ENCODE measurements at places on chromosomes 5 and 9.

DNA sequence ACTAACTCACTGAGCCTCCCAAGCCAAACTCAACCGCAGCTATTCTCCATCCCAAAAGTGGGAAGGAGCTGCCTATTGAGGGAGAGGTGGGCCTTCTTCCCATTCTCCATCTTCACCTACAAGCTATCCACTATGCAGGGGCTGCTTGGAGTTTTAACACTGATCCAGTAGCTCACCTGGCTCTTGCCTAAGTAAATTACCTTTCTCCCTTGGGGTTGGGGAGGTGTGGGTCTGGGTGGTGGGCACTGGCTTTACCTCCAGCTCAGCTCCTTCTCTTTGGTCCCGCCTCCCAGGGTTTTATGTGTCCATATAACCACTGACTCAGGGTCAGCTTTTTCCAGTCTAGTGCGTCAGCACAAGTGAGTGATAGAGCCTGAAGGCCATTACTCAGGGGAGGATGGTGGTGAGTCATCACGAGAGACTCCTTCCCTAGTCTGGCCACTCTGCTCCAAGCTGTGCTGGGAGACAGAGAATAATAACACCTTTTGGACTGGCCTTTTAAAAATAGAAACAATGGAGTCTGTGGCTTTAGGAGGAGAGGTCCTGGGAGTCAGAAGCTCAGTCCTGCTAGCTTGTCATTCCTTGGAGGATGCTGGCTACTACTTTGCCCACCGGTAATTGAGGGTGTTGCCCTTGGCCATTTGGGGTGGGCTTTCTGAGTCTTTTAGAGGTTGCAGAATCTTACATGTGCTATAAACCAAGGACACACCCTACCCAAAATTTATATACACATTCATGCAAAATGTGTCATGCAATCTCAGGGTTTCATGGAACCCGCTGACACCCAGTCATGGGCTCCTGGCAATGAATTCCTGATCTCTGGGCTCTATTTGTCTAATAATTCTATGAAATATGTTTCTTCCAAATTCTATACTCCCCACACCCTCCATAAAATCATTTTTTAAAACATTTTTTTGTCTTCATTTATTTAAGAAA is 35.6 kb upstream of the ATP6V1G1 start:
- DNase-seq = no peak

DNA sequence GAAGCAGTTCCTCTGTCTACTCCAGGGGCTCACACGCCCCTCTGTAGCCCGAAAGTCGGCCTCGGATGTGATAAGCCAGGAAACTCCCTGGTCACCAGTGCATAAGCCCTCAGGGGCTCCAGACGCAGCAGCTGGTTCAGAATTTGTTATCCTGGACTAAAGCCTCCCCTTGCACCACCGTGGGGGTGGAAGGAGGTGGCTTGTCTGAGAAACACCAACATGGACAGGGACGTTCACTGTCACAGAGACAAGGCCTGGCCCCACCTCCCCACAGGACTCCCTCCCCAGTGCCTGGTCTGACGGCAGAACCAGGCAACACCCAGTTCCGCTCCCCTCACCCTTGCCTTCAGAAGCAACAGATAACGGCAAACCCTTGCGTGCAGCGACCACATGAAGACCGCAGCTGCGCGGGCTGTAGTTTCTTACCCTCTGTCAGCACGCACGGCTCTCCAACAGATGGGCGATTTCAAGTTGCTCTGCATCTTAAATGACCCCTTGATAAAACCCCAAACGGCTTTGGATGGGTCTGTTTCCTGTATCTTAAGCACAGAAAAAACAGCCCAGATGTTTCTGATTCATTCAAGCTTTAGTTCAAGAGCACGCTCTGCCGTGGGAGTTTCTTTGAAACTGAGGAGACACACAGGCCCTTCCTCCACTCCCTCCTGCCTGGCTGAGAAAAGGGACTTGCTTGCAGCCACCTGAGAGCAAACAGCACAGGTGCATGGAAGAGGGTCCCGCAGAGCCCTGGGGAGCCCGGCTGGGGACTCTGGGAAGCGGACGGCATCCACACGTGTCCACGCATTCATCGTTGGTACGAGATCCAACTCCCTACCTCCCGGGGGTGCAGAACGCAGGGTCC is 44.7 kb upstream of the NKD2 start:
- DNase-seq = peak; percentile 71

- DNase-seq = no peak
Measured at GRCh38 chr5:169635936-169636335, 1.1 kb upstream of the DOCK2 start.

DNA sequence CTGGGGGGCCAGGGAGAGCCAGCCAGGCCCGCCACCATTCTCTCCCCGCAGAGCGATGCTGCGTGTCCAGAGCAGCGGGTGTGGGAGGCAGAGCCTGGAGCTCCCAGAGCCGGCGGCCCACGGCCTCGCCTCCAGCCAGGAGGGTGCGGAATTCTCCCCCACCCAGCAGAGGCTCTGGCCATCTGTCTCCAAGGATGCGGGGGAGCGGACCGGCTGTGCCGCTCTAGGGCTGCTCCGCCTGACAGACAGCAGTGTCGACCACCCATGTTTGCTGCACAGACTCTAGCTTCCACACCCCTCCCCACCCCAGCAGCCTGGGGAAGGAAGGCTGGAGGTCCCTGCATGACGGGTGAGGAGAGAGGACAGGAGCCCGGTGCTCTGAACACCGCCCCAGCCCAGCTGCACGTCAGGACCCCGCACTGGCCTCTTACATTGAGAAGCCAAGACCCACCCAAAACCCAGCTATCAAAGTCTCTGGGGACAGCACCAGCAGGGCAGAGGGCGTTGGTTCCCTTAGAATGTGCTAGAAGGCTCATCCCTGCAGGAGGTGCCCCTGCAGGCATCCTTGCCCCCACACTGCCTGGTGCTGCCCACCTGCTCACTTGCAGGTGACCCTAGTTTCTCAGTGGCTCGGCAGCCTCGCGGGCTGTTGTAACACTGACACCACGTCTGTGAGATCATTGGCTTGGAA is 29.7 kb upstream of the FCN1 start:
- no peak for DNase-seq

GRCh38 chr5:146199176-146199815 is 4.1 kb upstream of the RBM27 start:
- DNase-seq = no peak

DNA sequence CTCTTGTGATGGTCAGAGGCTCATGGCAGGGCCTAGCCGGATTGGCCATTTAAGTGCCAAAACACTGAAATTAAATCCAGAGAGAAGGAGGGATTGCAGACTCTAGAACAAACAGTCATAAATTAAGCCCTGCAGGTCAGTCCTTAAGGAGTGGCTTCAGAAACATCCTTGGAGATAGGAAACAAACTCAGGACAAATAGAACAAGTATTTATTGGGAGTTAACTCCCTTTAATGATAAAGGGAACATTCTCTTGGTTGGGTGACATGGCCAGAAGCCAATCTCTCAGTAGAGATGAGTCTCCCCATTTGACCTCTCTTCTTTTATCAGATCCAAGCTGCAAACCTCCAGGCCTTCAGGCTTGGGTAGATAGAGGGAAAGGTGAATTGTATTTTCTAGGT is 17.4 kb downstream of the PCSK5 start:
- no peak for DNase-seq

DNA sequence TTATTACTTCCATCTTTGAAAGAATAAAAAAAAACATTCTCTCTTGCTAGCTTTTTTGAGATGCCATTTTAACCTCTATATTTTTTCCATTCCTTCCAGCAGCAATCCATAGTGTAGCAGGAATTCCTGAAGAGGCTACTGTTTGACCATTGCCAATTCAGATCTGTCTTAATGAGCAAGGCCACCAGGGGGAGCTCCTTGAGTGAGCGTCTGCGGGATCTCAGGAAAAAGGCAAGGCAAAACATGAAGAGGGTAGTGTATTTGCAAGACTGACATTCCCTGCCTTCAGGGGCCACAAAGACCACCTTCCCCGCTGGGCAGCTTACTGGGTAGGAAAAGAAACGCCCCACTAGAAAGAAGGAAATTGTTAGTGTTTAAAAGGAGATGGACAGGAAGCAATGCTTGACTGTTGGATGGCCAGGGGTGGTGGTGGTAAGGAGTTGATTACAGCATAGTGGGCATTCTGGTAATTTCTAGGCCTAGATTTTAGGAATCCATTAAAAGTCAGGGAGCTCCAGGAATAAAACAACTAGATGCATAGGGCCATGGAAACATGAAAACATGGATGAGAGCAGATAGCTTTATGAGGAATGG is 206.6 kb upstream of the HAPLN1 start:
- DNase-seq = peak; percentile 41
